Small intestine (tissue), 16 donors: ENCODE measurements at places on chromosomes 1 and 21. TPM values are rescaled to one million over a fixed set of nuclear protein-coding genes. Genes with fewer than 3 reads are reported as not detected.

Gene WLS
- 39.2 TPM for polyA plus RNA-seq

Gene IL10
- polyA plus RNA-seq: not detected

Gene SYT11
- not detected for polyA plus RNA-seq

DNA sequence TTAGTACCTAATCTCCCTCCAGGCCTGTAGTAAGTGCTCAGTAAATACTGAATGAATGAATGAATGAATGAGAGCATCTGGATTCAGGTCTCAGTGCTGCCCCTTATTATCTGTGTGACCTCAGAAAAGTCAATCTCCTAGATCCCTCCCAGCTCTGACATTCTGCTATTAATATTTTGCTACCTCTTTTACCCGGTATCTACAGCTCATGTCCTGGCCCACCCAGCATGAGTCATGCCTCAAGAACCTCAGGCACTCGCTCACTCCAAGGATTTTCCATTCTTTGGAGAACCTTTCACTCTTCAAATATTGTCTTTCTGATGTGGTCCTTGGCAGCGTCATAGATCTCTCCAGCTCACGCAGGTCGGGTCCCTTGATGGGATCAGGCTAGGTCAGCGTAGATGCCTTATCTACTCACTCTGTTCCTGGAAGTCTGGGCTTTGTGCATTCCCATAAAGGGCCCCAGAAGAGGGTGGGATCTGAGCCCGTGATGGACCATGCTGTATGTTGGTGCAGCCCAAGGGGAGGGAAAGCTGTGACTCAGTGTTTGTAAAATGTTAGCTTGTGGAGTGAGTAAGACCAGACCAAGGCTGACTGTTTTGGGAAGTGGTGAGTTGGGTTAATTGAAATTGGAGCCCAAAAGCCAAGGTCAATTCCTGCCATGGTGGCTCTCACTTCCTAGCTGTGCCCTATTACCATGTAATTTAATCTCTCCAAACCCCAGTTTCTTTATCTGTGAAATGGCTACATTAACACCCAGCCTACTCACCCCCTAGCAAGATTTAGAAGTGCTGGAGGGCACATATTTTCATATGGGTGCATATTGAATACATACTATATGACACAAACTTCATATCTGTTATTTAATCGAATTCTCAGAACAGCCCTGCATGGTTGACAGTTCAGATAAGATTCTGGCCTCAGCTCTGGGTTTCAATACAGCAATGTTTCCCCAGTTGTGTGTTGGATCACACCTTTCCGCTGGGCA, 214.1 kb upstream of the USP24 start:
- DNase-seq: peak; percentile 64

- no peak for DNase-seq
These were observed 156.9 kb downstream of the TOMM20 start for GRCh38 chr1:234971586-234972297.

- no peak for DNase-seq
These were observed 14.3 kb downstream of the PDIK1L start for GRCh38 chr1:26125946-26126320.
